Suppressor macrophage treated with lipopolysaccharide for 4 hours (primary cell): ENCODE measurements at places on chromosomes 6 and 20.

DNA sequence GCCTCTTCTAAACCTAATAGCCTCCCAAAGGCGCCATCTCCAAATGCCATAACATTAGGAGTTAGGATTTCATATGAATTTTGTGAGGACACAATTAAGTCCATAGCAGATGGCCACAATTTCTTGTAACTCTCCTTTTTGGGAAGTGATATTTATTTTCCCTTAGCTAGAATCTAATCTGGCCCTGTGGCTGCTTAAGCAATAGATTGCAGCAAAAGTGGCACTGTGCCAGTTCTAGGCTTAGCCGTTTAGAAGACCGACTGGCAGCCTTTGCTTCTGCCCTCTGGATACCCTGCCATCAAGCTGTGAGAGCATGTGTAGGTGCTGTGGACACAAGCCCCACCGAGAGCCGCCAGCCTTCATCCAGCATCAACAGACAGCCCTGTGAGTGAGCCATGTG is 15.9 kb upstream of the ADGB start:
- peak; percentile 91 for DNase-seq

GRCh38 chr20:23397961-23398360 is 23.3 kb downstream of the NAPB start:
- peak; percentile 67 for DNase-seq

GRCh38 chr6:133753756-133754155 is 135.2 kb upstream of the TCF21 start:
- no peak for DNase-seq

DNA sequence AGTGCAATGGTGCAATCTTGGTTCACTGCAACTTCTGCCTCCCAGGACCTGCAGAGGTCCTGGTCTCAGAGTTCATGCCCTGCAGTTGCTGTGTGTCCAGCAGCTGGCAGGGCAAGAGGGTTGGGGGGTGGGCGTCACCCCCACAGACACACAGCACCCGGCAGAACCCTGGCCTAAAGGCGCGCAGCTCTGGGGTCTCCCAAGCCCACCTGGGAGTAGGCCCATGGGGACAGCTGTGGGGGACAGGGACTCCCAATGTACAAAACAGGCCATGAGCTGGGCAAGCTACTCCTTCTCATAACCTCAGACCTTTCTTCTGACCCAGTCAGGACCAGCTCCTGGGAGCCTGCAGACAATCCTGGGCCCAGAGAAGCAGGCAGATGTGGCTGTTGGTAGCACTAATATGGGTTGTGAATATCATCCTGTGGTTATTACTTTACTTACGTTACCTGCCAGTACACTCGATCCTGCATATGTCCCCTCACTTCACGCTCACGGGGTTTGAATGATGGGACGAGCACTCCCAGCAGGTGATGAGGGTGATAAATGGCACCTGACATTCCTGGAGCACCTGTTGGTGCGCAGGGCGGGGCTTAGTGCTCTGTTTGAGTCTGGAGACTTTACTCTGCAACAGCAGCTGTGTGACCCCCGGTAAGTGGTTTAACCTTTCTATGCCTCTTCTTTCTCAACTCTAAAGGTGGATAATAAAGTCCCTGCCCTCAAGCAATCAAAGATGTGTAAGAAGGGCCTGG is 39.9 kb upstream of the SULF2 start:
- no peak for DNase-seq
